ENCODE measurements at places on chromosomes 1 and 21.

DNA sequence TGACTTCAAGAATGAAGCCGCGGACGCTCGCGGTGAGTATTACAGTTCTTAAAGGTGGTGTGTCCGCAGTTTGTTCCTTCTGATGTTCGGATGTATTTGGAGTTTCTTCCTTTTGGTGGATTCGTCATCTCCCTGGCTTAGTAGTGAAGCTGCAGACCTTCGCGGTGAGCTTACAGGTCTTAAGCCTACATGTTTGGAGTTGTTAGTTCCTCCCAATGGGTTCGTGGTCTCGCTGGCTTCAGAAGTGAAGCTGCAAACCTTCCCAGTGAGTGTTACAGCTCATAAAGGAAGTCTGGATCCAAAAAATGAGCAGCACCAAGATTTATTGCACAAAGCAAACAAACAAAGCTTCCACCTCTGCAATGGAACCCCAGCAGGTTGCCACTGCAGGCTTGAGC lies 14.7 kb downstream of the LDLRAD1 start:
- DNase-seq, result no peak

- peak; percentile 74 for DNase-seq
Measured at GRCh38 chr1:181189691-181190363, 101.3 kb downstream of the IER5 start.

- DNase-seq, result peak; percentile 37
Measured at GRCh38 chr1:93079685-93080141, 630 bp downstream of the MTF2 start.

GRCh38 chr1:73105755-73106154 lies 823.4 kb upstream of the NEGR1 start:
- DNase-seq, result no peak

DNA sequence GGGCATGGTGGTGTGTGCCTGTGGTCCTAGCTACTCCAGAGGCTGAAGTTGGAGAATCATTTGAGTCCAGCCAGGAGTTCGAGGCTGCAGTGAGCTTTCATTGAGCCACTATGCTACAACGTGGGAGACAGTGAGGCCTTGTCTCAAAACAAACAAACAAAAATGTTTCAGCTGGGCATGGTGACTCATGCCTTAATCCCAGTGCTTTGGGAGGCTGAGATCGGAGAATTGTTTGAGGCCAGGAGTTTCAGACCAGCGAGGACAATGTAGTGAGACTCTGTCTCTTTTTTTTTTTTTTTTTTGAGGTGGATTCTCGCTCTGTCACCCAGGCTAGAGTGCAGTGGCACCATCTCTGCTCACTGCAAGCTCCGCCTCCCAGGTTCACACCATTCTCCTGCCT lies 5.0 kb upstream of the RPL5 start:
- no peak for DNase-seq

- DNase-seq, result no peak
Measured at GRCh38 chr1:169610108-169610507, 19.8 kb downstream of the SELP start.

GRCh38 chr1:52674497-52675384 lies 23.4 kb downstream of the COA7 start:
- no peak for DNase-seq

DNA sequence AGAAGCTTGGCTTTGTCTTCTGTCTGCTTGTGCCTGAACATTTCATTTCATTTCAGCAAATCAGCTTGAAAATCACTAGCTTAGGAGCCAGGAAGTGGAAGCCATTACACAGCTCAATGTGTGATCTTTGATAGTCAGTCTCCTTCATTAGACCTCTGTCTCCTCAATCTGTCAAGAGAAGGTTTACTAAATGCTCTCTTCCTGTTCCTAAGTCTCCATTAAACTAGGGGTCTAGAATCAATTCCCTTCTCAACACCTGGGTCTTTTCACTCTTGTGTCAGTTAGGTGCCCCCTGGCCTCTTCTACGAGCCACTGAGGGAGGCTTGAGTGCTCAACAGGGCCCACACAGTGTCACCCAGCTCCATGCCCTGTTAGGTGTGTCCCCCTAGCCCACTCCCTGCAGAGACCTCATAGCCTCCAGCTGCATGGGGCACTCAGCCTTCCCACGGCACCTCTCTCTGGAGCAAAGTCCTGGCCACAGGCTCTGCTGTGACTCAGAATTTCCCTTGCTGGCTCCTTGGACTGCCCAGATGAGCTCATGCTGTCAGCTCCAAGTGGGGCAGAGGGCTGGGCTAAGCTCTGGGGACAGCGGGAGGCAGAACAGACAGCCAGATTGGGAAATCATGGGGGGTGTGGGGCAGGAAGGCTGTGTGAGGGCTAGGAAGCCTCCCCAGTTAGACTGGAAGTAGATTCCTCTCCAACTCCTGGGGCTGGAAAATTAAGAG lies 115.7 kb upstream of the IPO9 start:
- DNase-seq, result no peak

GRCh38 chr1:241390526-241390925 lies 33.5 kb upstream of the RGS7 start:
- DNase-seq, result no peak

DNA sequence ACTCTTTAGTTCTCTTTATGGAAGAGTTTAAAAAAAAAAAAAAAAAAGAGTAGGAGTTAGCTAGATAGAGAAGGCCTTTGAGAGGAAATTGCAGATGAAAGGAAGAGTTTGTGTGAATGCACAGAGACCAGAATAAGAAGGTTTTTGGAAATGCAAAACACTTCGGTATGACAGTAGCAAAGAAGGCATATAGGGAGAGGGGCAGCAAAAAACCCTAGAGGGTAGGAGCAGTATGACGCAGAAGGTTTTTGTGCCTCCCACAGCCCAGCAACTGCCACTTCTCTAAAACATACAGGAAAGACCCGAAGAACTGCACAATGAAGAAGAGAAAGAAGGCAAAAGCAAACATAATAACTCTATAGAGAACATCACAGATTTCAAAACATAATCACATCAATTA lies 84.3 kb downstream of the WDR64 start:
- DNase-seq, result no peak

DNA sequence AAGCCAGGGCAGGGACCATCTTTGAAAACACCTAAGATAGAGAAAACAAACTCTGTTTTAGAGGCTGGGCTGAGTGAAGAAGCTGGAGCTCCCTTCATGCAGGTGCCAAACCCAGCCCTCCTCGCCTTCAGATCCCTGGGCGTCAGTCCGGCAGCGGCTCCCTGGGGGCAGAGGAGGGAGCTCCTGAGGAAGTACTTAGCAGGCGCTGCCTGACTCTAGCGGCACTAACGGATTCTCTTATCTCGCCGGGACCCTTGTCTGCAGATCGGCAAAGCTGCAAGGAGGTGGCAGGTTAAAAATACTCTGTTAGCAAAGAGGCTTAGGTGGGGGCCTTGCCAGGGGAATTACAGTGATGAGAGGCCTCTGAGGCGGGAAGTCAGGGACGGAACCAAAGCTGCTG lies 79.6 kb downstream of the PLXNA2 start:
- DNase-seq, result no peak

DNA sequence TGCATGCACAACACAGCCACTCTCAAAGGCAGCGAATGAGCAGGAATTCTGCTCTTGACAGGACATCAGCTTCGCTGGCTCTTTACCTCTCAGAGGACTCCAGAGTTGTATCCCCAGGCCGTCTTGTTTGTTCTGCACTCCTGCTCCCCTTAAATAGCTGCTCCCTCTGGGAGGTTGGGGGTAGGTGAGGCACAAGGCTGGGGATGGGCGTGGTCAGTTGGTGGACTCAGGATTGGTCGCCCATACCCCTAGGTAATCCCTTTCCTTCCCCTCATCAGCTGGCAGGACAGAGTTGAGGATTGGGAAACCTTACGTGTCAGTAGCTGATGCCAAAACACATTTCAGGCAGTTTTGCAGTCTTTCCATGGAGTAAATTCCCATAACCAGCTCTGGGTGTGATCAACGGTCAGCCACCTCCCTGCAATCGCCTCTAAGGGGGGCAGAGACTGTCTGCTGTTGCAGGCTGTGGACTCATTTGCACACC lies at the start of gene PLA2G2A:
TSS of gene PLA2G2A (minus strand) at position 125 of the 484 bp plus-strand sequence. CDS start 845 bp downstream, outside the sequence.
- DNase-seq, result no peak

DNA sequence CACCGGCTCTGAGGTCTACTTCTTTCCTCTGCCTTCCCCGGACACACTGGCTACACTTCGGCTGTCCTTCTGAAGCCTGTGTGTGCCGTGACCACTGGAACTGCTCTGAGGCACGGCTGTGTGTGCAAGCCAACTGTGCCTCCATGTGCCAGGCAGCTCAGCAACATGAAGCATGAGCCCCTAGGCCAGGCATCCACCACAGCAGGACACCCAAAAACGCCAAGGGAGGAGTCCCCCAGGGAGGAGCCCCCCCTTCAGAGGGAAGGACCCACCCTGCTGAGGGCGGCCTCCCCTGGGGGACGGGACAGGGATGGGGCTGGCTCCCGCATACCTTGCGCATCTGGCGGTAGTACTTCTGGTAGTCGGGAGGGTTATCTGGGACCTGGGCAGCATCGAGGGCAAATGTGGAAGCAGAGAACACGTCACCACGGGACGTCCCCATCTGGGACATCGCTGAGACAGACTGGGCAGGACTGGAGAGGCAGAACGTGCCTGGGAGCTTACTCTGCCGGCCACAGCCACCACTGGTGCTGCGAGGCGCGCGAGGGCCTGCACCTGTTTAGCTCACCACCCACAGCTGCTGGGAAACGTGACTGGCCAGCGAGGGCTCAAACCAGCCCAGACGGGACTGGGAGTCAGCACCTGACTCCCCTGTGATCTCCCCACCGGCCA lies 20.5 kb downstream of the LSS start:
- DNase-seq, result no peak

DNA sequence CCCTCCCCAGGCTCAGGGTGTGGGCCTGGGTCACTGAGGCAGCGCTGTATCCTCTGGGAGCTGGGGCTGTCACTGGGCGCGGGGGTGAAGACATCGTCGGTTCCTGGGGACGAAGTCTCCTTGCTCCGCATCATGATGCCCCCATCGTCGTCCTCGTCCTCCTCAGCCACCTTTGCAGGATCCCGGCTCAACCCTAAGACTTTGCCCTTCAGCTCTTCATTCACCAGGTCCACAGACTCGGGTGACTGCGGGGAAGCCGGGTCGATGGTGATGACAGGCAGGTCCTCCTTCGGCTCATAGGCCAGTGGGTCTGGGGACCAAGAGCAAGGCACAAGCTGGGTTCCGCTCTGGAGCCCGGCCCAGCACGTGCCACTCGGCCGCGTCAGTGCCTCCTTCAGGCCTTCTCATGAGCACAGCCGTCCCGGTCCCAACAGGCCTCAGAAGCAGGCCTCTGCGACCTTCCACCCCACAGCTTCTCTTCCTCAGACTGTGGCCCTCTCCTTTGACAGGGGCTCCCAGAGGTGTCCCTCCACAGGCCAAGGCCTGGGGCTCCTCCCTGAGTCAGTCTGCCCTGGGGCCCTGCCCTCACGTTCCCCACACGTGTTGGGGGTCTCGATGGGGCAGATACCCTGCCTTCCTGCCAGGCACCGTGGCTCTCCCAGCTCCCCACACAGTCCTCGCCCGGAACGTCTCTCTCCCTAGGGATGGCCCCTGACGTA lies 54.4 kb downstream of the SLC9A1 start:
- no peak for DNase-seq

GRCh38 chr1:37741130-37741529 lies 23.8 kb downstream of the EPHA10 start:
- no peak for DNase-seq

Data from activated T-cell treated with anti-CD3 and anti-CD28 coated beads, Interleukin-2, amount 50 U/mL, for 72 hours (primary cell).